ENCODE measurements at places on chromosomes 2 and 18. TPM values are rescaled to one million over a fixed set of nuclear protein-coding genes. Genes with fewer than 3 reads are reported as not detected.

- H3K27me3 ChIP-seq: no peaks in the 10 kb centered on the region
- peak overlapping the region; percentile 91 for H3K27ac ChIP-seq
- H3K4me1 ChIP-seq: peaks cover 86% of the 10 kb centered on the region
Observed at GRCh38 chr18:63234841-63235240, 84.7 kb downstream of the BCL2 start.

DNA sequence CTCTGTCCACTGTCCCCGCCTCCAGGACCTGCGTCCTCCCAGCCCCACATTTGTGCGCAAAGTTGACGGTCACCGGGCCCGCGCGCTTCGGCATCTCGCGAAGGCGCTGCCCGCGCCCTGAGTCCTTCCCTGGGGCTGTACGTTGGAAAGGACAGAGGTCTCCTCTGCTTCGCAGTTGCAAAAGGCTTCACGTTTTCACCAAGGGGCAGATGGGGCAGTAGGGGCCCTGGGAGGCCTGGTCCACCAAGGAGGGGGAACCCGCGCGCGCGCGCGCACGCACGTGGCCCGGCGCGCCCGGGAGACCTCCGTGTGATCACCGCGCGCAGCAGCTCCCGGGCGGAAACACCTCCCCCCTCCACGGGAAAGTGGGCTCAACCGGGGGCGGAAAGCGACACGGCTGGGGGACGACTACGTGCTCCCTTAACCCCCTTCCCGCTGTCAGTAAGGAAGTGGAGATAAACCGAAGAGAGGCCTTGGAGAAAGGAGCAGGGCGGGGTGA is 21.9 kb downstream of the TEX44 start:
- no peaks in the 10 kb centered on the region for H3K36me3 ChIP-seq
- peak overlapping the region; percentile 99 for H3K27ac ChIP-seq
- peak overlapping the region; percentile 87 for H3K4me3 ChIP-seq
- H3K27me3 ChIP-seq: no peaks in the 10 kb centered on the region
- H3K4me1 ChIP-seq: peaks cover 49% of the 10 kb centered on the region

DNA sequence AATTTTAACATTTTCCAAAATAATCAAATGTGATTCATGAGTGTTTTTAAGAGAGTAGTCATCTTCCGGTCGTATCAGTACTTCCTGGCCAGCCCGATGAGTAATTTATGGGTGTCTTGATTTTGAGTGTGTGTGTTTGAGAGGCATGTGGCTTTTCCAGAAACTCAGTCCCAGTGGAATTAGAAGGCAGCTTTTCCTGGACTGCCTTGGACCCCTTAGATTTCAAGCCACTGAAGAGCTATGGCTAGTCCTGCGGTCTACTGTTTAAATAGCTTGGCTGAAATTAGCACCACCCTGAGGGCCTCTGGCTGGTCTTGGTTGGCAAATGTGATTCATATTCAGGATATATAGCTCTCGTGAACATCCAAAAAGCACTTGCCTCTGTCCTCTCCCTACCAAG is 59.4 kb downstream of the HK2 start:
- H3K4me3 ChIP-seq: no peak overlapping the region
- DNase-seq: no peak
- no peak overlapping the region for H3K27ac ChIP-seq
- H3K4me1 ChIP-seq: no peaks in the 10 kb centered on the region

MOB4 gene
- 15.9 TPM for total RNA-seq

GRCh38 chr2:65678779-65679391 is 246.5 kb upstream of the SPRED2 start:
- H3K27ac ChIP-seq: no peak overlapping the region
- no peak overlapping the region for H3K4me3 ChIP-seq
- no peak for DNase-seq
- no peaks in the 10 kb centered on the region for H3K4me1 ChIP-seq
- peaks cover 15% of the 10 kb centered on the region for H3K27me3 ChIP-seq

DNA sequence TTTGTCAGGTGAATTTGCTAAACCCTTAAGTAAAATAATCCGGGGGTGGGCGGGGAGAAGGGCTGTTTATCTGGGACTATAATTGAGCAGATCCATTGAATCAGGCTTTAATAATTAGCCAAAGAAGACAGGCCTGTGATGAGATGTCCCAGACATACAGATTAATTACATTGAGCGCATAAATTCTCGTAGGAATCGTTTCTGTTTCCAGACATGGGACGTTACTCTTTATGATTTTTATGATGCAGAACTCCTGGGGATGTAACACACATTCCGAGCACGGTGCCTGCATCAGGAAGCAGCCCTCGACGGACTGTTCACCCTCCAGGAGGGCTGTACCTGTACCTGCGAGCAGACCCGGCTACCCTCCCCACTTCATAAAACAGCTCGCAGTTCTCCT is 88.9 kb downstream of the SMIM21 start:
- DNase-seq: no peak
- no peaks in the 10 kb centered on the region for H3K36me3 ChIP-seq
- H3K27me3 ChIP-seq: no peaks in the 10 kb centered on the region
- no peaks in the 10 kb centered on the region for H3K4me1 ChIP-seq
- no peak overlapping the region for H3K27ac ChIP-seq
- no peak overlapping the region for H3K4me3 ChIP-seq

GALNT14 gene
- total RNA-seq: 1.1 TPM
